Right atrium auricular region (tissue), 2 donors: ENCODE measurements at places on chromosomes 6 and 20.

DNA sequence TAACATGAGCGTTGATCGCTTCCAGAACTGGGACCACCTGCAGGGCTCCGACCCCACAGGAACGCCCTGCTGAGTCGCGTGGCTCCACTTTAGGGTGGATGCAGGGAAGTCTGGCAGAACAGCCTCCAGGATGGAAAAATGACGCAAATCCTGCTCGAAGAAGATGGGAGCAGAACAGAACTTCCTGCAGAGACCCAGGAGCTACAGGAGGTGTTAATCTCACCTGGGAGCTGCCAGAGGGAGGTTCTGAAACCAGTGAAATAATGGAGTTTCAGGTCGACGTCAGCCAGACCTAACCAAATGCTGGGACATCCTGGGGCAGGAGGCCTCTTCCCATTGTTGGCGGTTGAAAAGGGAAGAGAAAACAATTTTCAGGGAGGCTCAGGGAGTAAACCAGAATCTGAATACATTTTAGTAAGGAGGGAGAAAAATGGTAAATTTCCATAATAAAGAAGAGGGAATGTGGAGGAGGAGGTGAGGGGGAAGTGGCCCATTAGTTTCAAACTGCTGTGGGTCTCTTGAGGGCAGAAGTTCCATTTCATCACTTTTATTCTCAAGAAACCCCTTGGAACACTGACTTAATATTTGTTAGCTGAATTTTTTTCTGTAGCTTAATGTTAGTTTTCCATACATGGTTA, 558.4 kb upstream of the CDH4 start:
- DNase-seq: no peak
- H3K4me3 ChIP-seq: no peak overlapping the region
- no peaks in the 10 kb centered on the region for H3K27me3 ChIP-seq
- H3K27ac ChIP-seq: no peak overlapping the region
- H3K4me1 ChIP-seq: no peaks in the 10 kb centered on the region

DNA sequence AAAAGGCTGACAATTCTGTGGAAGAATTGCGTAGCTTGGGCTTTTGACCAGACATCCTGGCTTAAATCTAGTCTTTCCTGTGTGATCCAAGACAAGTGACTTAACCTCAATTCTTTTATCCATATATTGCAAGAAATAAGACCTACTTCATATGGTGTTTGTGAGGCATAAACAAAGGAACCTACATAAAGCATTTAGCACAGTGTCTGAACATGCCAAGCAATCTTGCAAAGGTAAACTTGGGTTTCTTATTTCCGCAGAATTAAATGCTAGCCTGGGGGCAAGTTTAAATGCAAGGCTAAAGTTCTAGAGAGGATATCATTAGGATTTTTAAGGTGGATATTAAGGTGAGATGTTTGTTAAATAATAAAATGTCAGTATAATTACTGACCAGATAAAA, 47.9 kb downstream of the HDDC2 start:
- no peaks in the 10 kb centered on the region for H3K4me1 ChIP-seq
- H3K36me3 ChIP-seq: no peaks in the 10 kb centered on the region
- H3K27me3 ChIP-seq: no peaks in the 10 kb centered on the region
- no peak for DNase-seq
- H3K27ac ChIP-seq: no peak overlapping the region

- no peak overlapping the region for H3K27ac ChIP-seq
- no peak for DNase-seq
- no peaks in the 10 kb centered on the region for H3K36me3 ChIP-seq
- H3K27me3 ChIP-seq: no peaks in the 10 kb centered on the region
- H3K4me1 ChIP-seq: peaks cover 10% of the 10 kb centered on the region
- no peak overlapping the region for H3K4me3 ChIP-seq
These were observed 3.8 kb upstream of the ECHDC1 start for GRCh38 chr6:127347178-127347577.

GRCh38 chr20:55456316-55456940, 548.9 kb downstream of the CBLN4 start:
- DNase-seq: no peak
- H3K27me3 ChIP-seq: no peaks in the 10 kb centered on the region
- H3K36me3 ChIP-seq: no peaks in the 10 kb centered on the region
- H3K27ac ChIP-seq: no peak overlapping the region

GRCh38 chr6:14276667-14277404, 159.3 kb downstream of the CD83 start:
- no peak for DNase-seq
- no peaks in the 10 kb centered on the region for H3K4me1 ChIP-seq
- no peaks in the 10 kb centered on the region for H3K36me3 ChIP-seq
- no peaks in the 10 kb centered on the region for H3K27me3 ChIP-seq

DNA sequence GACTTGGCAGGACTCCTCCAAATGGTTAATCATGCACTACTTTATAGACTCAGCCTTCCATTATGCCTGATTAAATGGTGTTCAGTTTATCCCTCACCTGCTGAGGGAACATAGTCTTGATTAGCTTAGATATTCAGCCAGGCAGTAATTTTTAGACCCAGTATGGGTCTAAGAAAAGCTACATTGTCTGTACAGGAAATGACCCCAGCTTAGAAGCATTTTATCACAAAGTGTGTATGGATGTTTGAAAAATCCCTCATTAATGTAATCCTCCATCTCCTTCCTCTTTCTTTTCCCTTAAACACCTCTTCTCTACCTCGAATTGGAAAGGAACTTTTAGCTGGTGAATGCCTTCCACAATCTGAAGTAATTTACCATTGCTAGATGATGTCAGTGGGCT, 252.2 kb upstream of the BMP2 start:
- H3K4me1 ChIP-seq: no peaks in the 10 kb centered on the region
- no peak overlapping the region for H3K4me3 ChIP-seq
- DNase-seq: no peak
- no peaks in the 10 kb centered on the region for H3K36me3 ChIP-seq
- H3K27ac ChIP-seq: no peak overlapping the region

DNA sequence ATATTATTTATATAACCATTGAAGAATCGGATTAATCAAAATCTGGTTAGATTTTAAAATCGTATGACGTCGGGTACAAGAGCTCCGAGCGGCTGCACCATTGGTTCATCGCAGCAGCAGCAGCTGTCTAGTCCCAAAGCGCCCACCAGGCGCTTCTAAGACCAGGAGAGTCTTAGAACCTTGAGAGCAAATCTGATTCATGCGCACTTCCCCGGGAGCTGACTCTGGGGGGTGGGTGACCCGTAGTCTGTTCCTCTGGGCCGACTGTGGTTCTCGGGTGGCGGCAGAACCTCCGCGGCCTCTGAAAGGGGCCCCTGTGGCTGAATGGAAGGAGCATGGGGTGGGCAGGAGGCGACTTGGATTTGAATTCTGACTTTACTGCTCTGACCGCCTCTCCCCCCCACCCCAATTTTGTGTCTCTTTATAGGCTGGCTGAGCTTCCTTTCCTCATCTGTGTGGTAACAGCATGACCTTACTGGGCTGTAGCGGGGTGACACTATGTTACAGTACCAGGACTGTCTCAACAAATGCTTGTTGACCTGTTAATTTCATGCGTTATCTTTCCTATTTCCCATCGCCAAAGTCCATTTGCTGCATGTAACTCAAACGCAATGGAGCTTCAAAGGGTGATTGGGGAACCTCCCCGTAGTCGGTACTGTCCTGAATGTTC, 119.7 kb downstream of the RTN4IP1 start:
- H3K27ac ChIP-seq: no peak overlapping the region
- H3K36me3 ChIP-seq: no peaks in the 10 kb centered on the region
- H3K4me1 ChIP-seq: peaks cover 28% of the 10 kb centered on the region
- DNase-seq: no peak

DNA sequence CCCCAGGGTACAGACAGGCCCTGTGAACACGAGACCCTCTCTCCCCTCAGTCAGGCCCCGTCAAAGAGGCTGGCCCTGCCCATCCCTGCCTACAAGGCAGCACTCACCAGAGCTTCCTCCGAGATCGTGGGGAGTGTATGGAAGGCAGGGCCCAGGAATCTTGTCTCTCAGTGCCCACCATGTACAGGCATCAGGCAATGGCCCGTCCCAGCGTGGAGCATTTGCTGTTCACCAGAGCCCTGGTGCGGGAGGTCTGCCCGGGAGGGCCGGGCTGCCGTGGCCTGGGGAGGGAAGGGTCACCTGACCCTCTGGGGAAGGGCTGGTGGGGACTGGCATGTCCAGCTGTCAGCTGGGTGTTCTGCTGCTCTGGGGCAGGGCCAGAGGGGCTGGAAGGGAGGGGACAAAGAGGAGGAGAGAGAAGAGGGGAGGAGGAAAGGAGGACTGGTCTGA, at the start of gene IP6K3:
TSS of gene IP6K3 (minus strand) at position 255 of the 450 bp plus-strand sequence. CDS start 11,429 bp downstream, outside the sequence.
- peaks cover 49% of the 10 kb centered on the region for H3K4me1 ChIP-seq
- H3K36me3 ChIP-seq: peaks cover 8% of the 10 kb centered on the region
- no peak for DNase-seq
- peak within 1 kb of the TSS; percentile 47 for H3K4me3 ChIP-seq

DNA sequence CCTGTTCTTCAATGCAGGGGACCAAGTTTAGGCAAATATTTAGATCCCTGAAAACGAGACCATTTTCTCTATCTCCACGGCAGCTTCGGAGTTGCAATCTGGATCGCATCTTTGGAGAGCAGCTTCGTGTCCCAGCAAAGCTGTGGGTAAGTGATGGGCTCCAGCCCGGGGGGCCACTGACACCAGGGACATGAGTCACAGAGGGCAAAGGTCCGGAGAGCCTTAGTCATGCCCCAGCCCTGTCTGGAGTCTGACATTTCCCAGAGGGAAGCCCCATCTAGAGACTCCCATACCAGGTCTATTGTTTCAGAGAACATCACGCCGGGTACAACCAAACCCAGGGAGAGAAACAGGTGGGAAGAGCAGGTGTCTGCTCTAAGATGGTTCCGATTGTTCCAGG, 95.9 kb downstream of the NFATC2 start:
- no peak for DNase-seq
- no peaks in the 10 kb centered on the region for H3K27me3 ChIP-seq
- H3K4me3 ChIP-seq: no peak overlapping the region
- peaks cover 50% of the 10 kb centered on the region for H3K4me1 ChIP-seq
- H3K36me3 ChIP-seq: no peaks in the 10 kb centered on the region

- H3K4me1 ChIP-seq: no peaks in the 10 kb centered on the region
- no peaks in the 10 kb centered on the region for H3K36me3 ChIP-seq
- no peak for DNase-seq
- no peak overlapping the region for H3K27ac ChIP-seq
- H3K4me3 ChIP-seq: no peak overlapping the region
- H3K27me3 ChIP-seq: no peaks in the 10 kb centered on the region
These were observed 699.1 kb downstream of the EPM2A start for GRCh38 chr6:145036236-145036635.

GRCh38 chr20:32436142-32436861, 78.2 kb downstream of the ASXL1 start:
- H3K4me3 ChIP-seq: no peak overlapping the region
- peaks cover 88% of the 10 kb centered on the region for H3K36me3 ChIP-seq
- peaks cover 31% of the 10 kb centered on the region for H3K4me1 ChIP-seq
- DNase-seq: no peak
- H3K27ac ChIP-seq: no peak overlapping the region

DNA sequence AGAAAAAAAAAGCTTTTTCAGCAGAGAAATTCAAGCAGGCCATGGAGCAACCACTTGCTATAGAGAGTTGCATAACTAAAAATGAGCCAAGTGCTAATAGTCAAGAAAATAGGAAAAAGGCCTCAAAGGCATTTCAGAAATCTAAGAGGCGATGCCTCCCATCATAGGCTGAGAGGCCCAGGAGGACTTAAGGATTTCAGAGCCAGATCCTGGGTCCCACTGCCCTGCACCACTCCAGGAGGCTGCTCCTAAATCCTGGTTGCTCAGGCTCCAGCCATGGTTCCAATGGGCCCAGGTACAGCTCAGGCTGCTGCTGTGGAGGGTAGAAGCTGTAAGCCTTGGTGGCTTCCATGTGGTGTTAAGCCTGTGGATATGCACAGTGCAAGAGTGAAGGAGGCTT, 5.5 kb downstream of the ZNF391 start:
- peaks cover 3% of the 10 kb centered on the region for H3K4me1 ChIP-seq
- DNase-seq: no peak
- H3K36me3 ChIP-seq: no peaks in the 10 kb centered on the region
- H3K27ac ChIP-seq: no peak overlapping the region
- no peaks in the 10 kb centered on the region for H3K27me3 ChIP-seq
- no peak overlapping the region for H3K4me3 ChIP-seq

DNA sequence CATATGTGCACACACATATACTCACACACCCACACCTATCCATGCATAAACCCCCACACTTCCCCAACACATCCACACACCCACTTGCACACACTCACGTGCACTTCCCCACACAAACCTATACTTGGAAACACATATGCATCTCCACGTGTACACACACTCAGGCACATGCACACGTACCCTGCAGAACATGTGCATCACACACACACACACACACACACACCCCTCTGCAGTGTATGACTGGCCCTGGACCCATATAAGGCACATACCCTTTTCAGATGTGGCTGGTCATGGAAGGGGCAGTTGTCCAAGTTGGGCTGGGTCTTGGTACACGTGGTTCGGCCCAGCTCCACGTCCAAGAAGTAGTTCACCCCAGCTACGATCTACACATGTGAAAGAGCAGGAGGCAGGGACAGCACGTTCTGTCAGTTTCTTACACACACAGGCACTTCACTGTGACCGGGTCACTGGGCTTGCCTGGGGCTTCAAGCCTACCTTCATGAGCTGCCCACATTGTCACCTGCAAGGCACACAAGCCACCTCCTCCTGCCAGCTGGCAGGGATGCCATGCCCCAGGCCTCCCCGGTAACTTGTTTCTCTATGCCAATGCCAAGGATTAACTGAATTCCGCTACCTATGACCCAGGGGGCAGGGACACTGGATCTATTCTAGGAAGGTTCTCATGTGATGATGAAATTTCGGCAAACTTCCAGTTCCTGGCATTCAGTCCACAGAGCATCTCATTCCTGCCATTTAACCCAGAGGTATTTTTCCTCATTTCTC, 2.6 kb downstream of the CST3 start:
- H3K4me1 ChIP-seq: peaks cover 39% of the 10 kb centered on the region
- peak overlapping the region; percentile 26 for H3K4me3 ChIP-seq
- DNase-seq: no peak
- H3K27ac ChIP-seq: peak overlapping the region; percentile 98
- peaks cover 21% of the 10 kb centered on the region for H3K36me3 ChIP-seq

- no peak for DNase-seq
- no peak overlapping the region for H3K4me3 ChIP-seq
- H3K27ac ChIP-seq: no peak overlapping the region
- peaks cover 61% of the 10 kb centered on the region for H3K36me3 ChIP-seq
- H3K27me3 ChIP-seq: no peaks in the 10 kb centered on the region
These were observed 190.5 kb downstream of the SLC16A10 start for GRCh38 chr6:111277819-111278218.
